ENCODE measurements at places on chromosomes 7 and 10. TPM values are rescaled to one million over a fixed set of nuclear protein-coding genes. Genes with fewer than 3 reads are reported as not detected.

ITPRID1 gene
- total RNA-seq, result 21.8 TPM

COL17A1 gene
- total RNA-seq, result 1.7 TPM

PARD3 gene
- total RNA-seq, result 71.6 TPM

- DNase-seq, result no peak
- H3K27ac ChIP-seq, result no peak overlapping the region
- H3K27me3 ChIP-seq, result no peaks in the 10 kb centered on the region
- H3K4me1 ChIP-seq, result no peaks in the 10 kb centered on the region
- H3K4me3 ChIP-seq, result no peak overlapping the region
- peaks cover 74% of the 10 kb centered on the region for H3K36me3 ChIP-seq
Measured at GRCh38 chr7:64685741-64686140, 19.8 kb downstream of the ZNF107 start.

- no peaks in the 10 kb centered on the region for H3K27me3 ChIP-seq
- no peak overlapping the region for H3K4me3 ChIP-seq
- peaks cover 32% of the 10 kb centered on the region for H3K36me3 ChIP-seq
- H3K27ac ChIP-seq, result no peak overlapping the region
Measured at GRCh38 chr10:72097448-72098300, 9.3 kb upstream of the SPOCK2 start.

DNA sequence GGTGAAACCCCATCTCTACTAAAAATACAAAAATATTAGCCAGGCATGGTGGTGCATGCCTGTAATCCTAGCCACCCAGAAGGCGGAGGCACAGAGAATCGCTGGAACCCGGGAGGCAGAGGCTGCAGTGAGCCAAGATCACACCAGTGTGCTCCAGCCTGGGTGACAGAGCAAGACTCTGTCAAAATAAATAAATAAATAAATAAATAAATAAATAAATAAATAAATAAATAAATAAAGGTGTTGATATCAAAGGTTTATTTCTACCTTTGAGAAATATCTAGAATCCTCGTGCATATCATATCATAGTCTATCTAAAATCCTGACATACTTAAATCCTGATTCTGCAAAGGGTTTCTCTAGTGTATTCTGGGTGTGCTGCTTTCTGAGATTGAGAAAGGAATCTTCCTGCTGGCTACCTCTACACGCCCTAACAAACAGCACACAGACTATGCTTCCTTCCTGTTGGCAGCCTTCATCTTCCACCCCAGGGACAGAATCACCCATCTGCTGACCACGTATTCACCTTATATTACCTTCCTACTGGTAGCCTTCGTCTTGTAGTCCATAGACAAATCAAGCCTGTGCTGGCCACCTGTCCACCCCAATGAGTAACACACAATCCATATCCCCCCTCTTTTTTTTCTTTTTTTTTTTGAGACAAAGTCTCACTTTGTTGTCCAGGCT, 8.7 kb downstream of the ABLIM1 start:
- H3K27me3 ChIP-seq, result no peaks in the 10 kb centered on the region
- H3K27ac ChIP-seq, result no peak overlapping the region
- H3K4me1 ChIP-seq, result peaks cover 6% of the 10 kb centered on the region
- H3K36me3 ChIP-seq, result no peaks in the 10 kb centered on the region
- H3K4me3 ChIP-seq, result no peak overlapping the region

DNA sequence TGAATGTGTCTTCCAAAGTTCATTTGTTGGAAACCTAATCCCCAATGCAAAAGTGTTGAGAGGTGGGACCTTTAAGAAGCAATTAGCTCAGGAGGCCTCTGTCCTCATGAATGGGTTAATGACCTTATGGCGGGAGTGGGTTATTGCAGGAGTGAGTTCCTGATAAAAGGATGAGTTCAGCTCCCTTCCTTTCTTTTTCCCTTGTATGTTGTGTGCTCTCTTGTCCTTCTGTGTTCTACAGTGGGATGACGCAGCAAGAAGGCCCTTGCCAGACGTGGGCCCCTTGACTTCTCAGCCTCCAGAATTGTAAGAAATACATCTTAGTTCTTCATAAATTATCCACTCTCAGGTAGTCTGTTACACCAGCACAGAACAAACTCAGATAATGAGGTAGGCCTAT, 206.0 kb downstream of the DNAJC1 start:
- H3K4me3 ChIP-seq, result no peak overlapping the region
- no peak overlapping the region for H3K27ac ChIP-seq
- H3K36me3 ChIP-seq, result peaks cover 14% of the 10 kb centered on the region
- H3K27me3 ChIP-seq, result no peaks in the 10 kb centered on the region
- peaks cover 6% of the 10 kb centered on the region for H3K4me1 ChIP-seq

DNA sequence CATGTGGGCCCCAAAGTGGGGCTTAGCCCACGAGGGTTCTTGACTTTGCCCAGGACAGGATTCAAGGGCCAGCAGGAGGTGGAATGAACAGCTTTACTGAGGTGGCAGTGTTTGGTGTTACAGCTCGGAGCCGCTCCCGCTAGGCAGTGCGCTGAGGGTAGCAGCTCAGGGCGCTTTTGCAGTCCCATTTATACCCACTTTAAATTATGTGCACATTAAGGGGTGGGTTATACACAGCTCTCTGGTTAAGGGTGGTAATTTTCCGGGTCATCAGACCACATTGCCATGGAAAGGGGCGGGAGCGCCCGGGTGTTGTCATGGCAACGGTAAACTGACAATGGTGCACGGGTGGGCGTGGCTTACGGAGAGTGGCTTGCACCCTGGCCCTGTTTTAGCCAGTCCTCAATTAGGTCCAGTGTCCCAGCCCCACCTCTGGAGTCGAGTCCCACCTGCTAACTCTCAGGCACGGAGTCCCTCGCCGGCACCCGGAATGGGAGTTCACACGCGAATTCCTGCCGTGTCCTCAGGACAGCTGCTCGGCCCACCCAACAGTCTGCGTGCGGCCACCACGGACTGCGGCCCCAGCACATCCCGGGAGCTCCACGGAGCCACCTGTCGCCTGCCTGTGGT, 58.2 kb upstream of the PDGFA start:
- H3K36me3 ChIP-seq, result no peaks in the 10 kb centered on the region
- H3K27me3 ChIP-seq, result no peaks in the 10 kb centered on the region
- DNase-seq, result peak; percentile 66

DNA sequence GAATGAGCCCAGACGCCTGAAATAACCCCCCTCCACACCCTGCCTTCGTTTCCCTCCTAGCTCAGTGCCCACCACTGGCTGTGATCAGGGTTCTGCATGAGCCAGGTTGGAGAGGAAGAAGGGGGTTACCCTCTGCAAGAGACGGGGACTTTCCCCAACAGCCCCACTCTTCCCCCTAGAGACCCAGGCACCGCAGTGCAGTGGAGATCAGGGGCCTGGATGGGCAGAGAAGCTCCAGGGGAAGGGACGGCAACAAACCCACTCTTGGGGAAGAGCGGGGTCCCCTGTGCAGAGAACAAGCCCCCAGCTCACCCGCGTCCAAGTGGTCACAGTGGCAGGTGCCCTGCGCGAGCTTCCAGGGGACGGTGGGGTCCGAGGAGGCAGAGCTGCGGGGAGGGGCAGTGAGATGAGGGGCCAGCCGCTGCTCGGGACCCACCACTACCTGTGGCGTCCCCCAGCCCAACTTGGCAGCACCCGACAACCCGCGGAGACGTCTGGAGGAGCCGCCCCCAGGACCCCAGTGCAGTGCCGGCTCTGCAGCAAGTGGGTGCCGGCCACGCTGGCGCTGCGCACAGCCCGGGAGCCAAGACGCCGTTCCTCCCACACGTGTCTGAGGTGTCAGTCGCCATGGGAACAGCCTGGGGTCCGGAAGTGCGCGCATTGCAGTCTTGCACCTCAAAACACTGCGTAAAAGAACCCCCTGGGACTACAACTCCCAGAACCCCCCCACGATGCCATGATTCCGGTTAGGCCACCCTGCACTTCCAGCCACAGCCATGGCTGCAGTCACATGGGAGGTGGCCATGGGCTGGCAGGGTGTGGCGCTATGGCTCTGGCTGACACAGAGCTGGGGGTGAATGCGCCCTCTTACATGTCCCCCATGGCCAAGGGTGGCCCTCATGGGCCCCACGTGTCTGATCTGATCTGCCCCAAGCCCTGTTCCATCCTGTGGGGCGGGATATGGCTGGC, 45.8 kb upstream of the WIPI2 start:
- no peaks in the 10 kb centered on the region for H3K27me3 ChIP-seq
- no peak overlapping the region for H3K27ac ChIP-seq
- no peaks in the 10 kb centered on the region for H3K4me1 ChIP-seq
- no peak for DNase-seq
- no peak overlapping the region for H3K4me3 ChIP-seq

- no peak for DNase-seq
- H3K4me1 ChIP-seq, result no peaks in the 10 kb centered on the region
- H3K27ac ChIP-seq, result no peak overlapping the region
- H3K36me3 ChIP-seq, result no peaks in the 10 kb centered on the region
- H3K27me3 ChIP-seq, result no peaks in the 10 kb centered on the region
Measured at GRCh38 chr7:21094589-21094988, 307.9 kb upstream of the SP8 start.

- H3K4me1 ChIP-seq, result no peaks in the 10 kb centered on the region
- H3K4me3 ChIP-seq, result no peak overlapping the region
- no peak for DNase-seq
- no peaks in the 10 kb centered on the region for H3K36me3 ChIP-seq
- H3K27me3 ChIP-seq, result no peaks in the 10 kb centered on the region
Measured at GRCh38 chr10:89160339-89160738, 46.8 kb downstream of the CH25H start.

GRCh38 chr10:60570272-60570865, 180.7 kb upstream of the ANK3 start:
- no peak for DNase-seq
- H3K4me1 ChIP-seq, result peaks cover 4% of the 10 kb centered on the region
- no peak overlapping the region for H3K27ac ChIP-seq

DNA sequence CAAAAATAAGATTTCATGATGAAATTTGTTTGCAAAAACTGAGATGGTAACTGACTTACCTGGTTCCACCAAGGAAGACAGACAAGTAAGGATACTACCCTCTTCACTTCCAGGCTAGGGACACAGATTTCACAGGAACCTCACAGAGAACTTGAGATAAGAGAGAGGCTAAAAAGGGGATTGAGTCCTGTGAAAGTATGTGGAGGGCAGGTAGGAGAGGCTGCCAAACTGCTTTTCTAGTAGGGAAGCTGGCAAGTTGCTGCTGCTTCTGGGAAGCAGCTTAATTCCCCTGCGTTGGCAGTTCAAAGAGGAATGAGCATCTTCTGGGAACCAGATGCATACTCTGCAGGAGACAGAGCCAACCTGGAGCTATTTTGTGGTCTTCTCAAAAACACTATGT, 841.6 kb downstream of the CCSER2 start:
- H3K4me3 ChIP-seq, result no peak overlapping the region
- H3K27ac ChIP-seq, result no peak overlapping the region
- H3K36me3 ChIP-seq, result no peaks in the 10 kb centered on the region
- peaks cover 4% of the 10 kb centered on the region for H3K4me1 ChIP-seq
- no peaks in the 10 kb centered on the region for H3K27me3 ChIP-seq
- DNase-seq, result no peak

DNA sequence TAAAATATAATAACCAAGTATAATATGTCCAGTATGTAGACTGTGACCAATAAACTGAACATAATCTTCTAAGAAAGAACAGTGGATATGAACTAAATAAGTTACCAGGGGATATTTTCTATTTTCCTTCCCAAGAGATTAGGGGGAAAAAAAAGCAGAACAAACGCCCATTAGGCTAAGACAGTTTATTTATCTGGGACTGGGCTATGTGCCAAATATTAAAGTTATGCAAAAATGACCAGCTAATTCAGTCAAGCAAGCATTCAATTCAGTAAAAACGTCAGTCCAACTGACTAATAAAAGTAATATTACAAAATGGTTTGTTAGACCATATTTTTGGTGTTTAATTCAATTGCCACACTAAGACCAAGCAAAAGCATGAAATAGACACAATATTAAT, 122.2 kb downstream of the TSPAN12 start:
- no peak for DNase-seq
- no peak overlapping the region for H3K27ac ChIP-seq
- no peaks in the 10 kb centered on the region for H3K36me3 ChIP-seq
- H3K4me3 ChIP-seq, result no peak overlapping the region
- no peaks in the 10 kb centered on the region for H3K4me1 ChIP-seq

DNA sequence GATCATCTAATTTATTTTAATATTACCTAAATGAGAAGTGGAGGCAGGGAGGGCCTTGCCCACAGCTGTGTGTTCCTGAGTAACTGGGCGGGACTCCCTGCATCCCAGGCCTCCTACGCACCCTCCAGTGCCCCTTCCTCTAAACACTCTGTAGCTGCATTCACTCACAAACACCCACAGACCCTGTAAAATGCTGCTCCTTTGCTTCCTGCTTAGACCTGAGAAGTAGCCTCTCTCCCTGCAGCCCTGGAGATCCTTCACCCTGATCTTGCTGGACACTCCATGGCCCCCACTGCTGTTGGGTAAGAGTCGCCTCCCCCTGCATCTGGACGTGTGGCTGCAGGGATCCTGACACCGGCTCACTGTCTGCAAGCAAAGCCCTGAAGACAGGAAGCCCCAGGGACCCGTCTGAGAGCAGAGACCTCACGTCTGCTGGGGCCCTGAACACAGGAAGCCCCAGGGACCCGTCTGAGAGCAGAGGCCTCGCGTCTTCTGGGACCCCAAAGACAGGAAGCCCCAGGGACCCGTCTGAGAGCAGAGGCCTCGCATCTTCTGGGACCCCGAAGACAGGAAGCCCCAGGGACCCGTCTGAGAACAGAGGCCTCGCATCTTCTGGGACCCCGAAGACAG, 589.8 kb downstream of the DNAJB6 start:
- H3K4me3 ChIP-seq, result no peak overlapping the region
- peak; percentile 26 for DNase-seq
- no peaks in the 10 kb centered on the region for H3K27me3 ChIP-seq
- H3K4me1 ChIP-seq, result no peaks in the 10 kb centered on the region

DNA sequence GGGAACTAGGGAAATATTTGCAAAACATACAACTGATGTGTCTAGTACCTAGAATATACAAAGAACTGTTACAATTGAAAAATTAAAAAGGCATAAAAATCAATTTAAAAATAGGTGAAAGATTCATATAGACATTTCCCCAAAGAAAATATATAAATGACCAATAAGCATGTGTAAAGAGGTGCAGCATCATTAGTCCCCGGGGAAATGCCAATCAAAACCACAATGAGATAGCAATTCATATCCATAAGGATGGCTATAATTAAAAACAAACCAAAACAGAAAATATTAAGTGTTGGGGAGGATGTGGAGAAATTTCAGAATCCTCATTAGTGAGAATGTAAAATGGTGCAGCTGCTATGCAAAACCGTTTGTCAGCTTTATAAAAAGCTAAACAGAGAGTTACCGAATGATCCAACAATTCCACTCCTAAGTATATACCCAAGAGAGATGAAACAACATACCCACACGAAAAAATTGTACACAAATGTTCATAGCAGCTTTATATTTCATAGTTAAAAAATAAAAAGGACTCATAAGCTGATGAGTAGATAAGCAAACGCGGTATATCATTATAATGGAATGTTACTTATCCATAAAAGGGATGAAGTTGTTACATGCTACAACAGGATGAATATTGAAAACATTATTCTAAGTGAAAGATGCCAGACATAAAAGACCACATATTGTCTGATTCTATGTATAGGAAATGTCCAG, 210.1 kb upstream of the INHBA start:
- no peak overlapping the region for H3K4me3 ChIP-seq
- H3K27me3 ChIP-seq, result no peaks in the 10 kb centered on the region
- no peaks in the 10 kb centered on the region for H3K36me3 ChIP-seq
- H3K27ac ChIP-seq, result no peak overlapping the region

Data from endodermal cell (in vitro differentiated cells).